ENCODE measurements at places on chromosomes 11 and 22. TPM values are rescaled to one million over a fixed set of nuclear protein-coding genes. Genes with fewer than 3 reads are reported as not detected.
A peak's percentile ranks its signal among the peaks of the same experiment; 100 is the strongest.

CLDN25 gene
- not detected for polyA plus RNA-seq

CYTH4 gene
- 3.9 TPM for polyA plus RNA-seq

NPAS4 gene
- 0.55 TPM for polyA plus RNA-seq

DNA sequence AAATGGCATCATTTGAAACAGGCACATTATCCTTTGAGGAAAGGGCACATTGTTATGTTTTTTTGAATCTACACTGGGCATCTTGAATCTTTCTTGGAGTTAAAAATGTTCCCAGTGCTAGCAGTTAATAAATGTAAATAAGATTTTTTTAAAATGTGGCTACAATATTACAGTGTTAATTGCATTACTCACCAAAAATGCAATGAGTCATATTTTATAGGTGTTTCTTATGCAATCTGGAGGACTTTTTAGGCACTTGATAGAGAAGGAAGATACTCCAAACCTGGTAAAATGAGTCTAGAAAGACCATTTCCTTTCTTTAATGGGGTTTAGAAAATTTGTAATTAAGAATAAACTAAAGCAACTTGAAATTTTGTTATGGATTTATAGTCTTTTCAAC is 238.0 kb downstream of the METTL15 start:
- no peak for DNase-seq

DNA sequence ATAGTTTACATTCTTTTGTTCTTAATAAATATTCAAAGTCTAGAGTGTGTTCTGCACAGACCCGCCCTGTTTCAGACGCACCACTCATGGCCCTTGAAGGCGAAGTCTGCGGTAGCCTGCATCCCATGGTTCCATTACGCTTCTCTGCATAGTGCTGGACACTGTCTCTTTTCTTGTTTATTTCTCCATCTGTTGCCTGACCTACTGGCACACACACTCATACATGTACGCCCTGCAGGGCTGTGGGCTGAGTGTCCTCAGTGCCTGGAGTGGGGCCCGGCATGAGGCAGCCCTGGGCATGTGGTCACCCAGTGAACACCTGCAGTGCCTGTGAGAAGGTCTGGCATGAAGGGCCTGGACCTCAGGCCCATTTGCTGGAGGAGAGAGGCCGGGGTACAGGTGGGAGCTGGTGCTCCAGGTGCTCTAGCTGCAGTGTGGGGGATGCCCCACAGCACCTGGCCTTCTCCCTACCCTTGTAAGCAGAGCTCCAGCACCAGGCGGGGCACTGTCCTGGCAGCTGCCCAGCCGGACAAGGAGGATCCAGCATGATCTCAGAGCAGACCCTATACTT is 404.1 kb downstream of the TBC1D22A start:
- DNase-seq, result no peak

DNA sequence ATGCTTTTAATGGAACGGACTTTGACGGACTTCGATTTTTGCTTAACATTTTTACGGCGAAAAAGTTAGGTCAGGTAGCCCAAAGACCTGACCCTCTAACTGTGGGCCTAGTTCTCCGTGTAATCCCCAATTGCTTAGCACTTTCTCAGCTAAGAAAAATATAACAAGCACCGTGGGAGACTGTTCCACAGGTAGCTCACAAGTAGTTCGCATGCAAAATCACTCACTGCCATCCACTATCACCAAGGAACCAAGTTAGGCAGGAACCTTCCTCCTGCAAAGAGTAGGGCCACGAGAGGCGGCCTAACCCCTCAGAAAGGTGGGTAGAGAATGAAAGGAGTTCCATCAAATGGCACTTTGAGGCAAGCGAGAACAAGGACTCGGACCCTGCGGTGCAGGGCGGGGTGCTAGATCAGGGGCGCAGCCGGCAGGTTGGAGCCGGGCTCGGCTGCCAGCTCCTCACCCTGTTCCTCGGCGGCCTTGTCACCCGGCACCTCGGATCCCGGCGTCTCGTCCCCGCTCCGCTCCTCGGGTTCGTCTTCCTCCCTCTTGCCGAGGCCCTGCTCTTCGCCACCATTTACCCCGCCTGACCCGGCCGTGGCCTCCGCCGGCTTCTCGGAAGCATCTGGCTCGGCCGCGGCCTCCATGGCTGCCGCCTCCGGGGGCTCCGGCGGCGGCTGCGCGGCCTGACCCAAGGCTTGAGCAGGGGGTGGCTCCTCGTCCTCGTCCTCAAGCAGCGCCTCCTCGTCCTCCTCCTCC is 922 bp downstream of the HNRNPUL2 start:
- no peak for DNase-seq

DNA sequence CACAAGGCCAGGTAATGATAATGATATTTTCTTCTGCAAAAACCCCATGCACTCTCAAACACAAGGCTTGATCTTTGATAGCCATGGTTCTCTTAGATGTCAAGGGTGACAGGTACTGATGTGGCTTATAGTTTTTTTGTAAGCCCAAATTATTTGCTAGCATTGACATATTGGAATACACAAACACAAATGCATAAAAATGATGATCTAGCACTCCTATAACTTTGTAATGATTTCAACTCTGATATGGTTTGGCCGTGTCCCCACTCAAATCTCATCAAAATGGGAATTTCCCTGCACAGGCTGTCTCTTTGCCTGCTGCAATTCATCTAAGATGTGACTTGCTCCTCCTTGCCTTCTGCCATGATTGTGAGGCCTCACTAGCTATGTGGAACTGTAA is 572.5 kb upstream of the CCDC90B start:
- no peak for DNase-seq

- DNase-seq, result no peak
These were observed 129.0 kb downstream of the TBC1D22A start for GRCh38 chr22:46891382-46891951.

- DNase-seq, result peak; percentile 47
These were observed 38.8 kb downstream of the OSBPL5 start for GRCh38 chr11:3126207-3126865.

DNA sequence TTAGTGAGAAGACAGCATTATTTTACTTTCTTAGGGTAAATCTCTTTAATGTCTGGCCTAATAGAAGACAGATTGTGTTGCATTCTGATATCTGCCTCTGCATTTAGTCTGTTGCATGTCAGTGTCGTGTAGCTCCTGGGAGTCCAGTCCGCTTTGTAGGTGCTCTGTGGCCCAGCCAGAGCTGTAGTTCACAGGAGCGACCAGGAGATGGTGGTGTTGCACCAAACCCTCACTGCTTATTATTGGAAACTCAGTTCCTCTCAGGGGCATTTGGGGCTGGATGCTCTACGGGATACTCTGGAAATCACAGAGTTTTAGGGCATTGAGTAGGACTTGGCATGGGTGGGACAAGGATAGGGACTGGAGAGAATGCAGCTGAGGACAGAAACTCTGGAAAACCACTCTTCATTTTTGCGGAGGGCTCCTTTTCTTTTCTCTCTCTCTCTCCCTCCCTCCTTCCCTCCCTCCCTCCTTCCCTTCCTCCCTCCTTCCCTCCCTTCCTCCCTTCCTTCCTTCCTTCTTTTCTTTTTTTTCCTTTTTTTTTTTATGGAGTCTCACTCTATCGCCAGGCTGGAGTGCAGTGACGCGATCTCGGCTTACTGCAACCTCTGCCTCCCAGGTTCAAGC is 21.7 kb downstream of the MIAT start:
- DNase-seq, result peak; percentile 81

DNA sequence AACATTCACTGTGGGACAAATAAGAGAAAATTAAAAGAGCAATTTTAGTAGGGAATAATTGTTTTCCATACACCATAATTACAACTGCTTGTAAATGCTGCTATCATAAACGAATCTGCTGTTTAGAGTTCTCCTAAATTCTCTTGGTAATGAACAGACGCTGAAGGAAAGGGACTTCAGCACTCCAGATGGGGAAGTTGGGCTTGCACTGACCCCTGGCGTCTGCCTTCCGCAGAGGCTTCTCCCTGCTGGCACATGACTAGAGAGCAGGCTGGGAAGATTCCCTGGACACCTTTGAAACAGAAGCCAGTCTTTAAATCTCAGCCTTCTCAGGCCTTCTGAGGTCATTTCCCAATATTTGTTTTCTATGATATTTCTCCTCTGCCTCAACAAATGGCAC is 84.1 kb downstream of the NXPE2 start:
- DNase-seq, result peak; percentile 62

All from left kidney (tissue), 8 donors.